T-helper 9 cell (primary cell): ENCODE measurements at places on chromosomes 2 and 18.

GRCh38 chr2:224354632-224355211 lies 47.2 kb downstream of the FAM124B start:
- no peak for DNase-seq

- DNase-seq = no peak
These were observed 20.8 kb downstream of the LHCGR start for GRCh38 chr2:48734576-48735303.

DNA sequence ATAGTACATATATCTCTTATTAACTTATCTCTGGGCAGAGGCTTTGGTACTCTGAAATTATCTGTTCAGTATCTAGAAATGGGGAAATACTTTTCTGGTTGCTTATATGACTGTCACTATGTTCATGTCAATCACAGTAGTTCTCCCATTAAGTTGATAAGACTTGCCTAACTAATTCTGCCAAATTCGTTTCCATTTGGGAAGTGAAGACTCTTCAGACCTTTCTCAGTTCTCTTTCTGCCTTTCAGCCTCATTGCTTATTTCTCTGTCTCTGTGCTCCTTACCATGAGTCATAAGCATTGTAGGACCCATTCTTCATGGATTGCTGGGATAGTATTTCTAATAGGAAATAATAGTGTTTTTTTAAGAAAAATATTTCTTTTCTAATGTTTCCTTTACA lies 113.5 kb downstream of the PHLPP1 start:
- DNase-seq = no peak

- no peak for DNase-seq
These were observed 23.3 kb downstream of the LDLRAD4 start for GRCh38 chr18:13241893-13242175.

- DNase-seq = no peak
These were observed 375.0 kb upstream of the ZEB2 start for GRCh38 chr2:144894612-144895599.
